ENCODE measurements at places on chromosomes 2 and 18.
A peak's percentile ranks its signal among the peaks of the same experiment; 100 is the strongest.

DNA sequence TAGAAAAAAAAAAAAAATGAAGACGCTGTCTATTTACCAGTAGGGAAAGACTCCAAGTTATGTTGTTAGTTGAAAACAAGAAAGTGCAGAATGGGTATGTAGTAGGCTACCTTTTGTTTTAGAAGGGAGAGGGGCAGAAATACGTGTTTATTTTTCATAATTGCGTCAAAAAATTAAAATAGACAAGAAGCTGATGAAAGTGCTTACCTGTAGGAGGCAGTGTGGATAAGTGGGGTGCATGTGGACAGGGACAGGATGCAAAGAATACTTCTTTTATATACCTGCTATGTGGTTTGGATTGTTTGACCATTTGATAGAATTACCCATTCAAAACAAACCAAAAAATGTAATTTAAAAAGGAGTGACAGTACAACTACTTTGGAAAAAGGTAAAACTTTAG lies 3.0 kb upstream of the GCG start:
- no peak for DNase-seq

GRCh38 chr2:152465541-152465940 lies 130.6 kb downstream of the FMNL2 start:
- DNase-seq = no peak

GRCh38 chr18:27685807-27686412 lies 491.0 kb downstream of the CDH2 start:
- DNase-seq = no peak

- DNase-seq = no peak
Measured at GRCh38 chr2:224584111-224584784, 915 bp downstream of the CUL3 start.

- DNase-seq = no peak
Measured at GRCh38 chr2:238162846-238163441, 4.2 kb downstream of the ERFE start.

- DNase-seq = no peak
Measured at GRCh38 chr18:24212939-24213338, 74.1 kb downstream of the CABYR start.

DNA sequence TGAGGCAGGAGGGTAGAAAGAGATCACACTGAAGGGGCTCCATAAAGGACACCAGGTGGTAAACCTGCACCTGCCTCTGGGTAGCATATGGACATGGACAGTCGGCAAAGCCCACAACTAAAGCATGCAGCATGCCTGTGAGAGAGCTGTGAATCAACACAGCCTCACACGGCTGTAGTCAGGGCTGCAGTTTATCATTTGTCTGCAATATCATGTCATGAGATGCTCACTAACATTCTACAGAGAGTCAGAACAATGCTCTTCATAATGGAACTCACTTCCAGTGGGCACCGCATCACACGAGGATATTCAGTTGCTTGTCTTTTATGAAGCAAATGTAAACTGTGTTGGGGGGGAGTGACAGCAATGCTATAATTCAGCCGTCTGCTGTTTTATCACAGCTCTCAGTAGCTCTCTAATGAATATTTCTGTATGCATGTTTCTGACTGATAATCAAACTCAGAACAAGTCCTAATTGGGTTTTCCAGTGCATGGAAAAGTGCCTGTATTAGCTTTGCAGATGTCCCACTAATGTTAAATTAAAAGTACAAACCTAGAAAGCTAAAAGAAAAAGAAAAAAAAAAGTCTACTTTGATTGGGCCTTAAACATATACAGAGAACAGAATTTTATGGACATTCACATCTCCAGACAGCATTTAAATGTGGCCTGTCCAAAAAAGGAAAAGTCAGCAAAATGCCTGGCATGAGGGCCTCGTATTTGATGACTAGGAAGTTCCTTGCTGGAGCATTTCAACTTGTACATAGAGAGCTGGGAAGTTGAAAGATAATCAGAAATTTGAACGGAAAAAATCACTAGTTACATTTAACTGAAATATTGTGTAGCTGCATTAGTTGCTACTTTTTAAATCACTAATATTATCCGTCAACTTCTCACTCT lies 406.1 kb upstream of the SOX11 start:
- no peak for DNase-seq

DNA sequence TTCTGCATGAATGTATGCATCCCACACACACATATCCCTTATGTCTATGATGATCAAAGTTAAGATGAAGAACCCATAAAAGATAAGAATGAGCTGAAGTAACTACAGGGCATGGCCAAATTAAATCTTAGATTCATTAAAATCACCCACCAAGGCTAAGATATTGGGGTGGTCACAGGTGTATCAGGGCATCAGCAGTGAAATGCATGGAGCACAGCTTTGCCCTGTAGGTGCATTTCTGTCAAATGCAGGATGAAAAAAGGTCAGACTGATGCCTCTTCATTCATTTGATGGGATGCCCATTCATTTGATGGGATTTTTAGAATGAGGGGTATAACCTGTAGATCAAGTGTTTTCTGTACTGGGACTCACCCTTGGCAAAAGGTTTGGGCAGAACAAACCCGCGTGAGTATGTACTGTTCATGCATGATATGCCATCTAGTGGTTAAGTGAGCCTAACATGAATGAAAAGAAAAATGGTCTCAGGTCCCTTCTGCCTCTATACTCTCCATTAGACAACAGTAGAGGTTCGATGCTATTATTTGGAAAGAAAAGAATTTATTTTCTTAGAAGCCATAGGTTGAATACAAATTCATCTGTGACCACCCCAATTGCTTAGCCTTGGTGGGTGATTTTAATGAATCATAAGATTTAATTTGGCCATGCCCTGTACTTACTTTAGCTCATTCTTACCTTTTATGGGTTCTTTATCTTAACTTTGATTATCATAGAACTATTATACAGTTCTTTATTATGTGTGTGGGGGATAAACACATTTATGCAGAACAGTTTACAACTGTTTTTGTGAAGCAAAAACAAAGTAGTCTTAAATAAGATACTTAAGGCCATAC lies 43.2 kb upstream of the NOSTRIN start:
- DNase-seq = no peak

DNA sequence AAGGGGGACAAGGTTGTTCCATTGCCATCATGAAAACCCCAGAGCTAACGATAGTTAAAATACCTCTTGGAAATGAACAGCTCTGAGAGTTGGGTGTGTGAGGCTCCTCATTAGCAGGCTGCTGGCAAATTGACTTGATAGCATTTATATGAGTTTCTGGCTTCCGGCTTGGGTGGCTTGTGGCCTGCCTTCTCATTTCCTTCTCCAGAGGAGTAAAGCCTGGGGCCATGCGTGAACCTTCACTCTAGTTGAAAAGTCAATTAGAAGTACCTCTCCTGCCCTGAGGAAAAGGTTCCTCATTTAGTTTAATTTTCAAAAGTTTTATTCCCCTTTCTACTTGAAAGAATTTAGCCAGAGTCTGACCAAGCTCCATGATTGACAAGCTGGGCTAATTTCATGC lies 67.1 kb downstream of the MGAT5 start:
- DNase-seq = no peak

- DNase-seq = no peak
Measured at GRCh38 chr2:134167015-134167414, 86.9 kb upstream of the MGAT5 start.

DNA sequence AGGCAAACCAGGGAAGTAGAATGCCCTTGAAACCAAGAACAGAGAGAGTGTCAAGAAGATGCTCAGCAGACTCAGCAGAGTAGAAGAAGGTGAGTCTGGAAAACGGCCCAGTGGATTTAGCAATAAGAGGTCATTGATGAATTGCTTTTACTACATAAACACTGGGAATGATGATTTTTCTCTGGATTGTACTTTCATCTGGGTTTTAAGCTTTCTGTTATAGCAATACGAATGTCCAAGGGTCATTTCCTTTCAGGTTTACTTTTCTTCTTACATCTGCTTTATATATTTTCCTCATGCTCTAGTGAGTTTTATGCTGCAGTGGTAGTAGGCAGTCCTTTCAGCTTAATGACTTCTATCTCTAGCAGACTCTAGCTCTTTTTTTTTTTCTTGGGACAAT lies 16.9 kb downstream of the EML6 start:
- no peak for DNase-seq

DNA sequence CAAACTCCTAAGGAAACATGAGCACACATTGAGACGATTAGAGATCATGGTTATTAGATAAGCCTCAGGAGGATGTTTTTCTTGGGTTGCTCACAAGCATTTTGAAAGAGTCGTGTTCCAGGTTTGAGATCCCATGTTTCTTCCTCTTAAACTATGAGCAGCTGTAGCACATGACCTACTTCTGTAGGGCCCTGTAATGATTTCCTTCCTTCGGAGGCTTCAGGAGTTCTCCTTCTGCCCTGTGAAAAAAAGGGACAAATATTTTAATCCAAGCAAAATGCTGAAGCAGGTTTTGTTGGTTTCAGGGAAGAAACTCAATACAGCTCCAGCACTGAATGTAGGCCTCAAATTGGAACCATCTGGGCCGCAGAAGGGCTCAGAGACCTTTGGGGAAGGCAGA lies 82.6 kb downstream of the POU3F3 start:
- no peak for DNase-seq

GRCh38 chr18:31555971-31556747 lies 35.5 kb upstream of the TTR start:
- DNase-seq = no peak

DNA sequence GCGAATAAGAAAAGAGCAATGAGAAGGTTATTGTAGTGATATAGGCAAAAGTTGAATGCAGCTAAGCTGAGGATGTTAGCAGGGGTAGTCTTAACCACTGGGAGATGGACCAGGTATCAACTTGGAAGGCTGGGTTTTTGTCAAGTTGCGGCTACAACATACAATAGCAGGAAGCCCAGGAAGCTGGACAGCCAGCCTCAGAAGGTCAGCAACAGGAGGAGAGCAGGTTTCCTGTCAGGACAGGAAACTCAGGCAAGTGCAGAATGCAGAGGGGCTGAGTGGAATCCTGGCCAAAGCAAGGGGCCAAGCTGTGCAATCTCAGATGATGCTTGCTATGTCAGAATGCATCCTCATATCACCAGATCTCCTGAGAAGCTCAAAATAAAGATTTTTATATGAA lies 530.0 kb upstream of the ID2 start:
- DNase-seq = no peak

DNA sequence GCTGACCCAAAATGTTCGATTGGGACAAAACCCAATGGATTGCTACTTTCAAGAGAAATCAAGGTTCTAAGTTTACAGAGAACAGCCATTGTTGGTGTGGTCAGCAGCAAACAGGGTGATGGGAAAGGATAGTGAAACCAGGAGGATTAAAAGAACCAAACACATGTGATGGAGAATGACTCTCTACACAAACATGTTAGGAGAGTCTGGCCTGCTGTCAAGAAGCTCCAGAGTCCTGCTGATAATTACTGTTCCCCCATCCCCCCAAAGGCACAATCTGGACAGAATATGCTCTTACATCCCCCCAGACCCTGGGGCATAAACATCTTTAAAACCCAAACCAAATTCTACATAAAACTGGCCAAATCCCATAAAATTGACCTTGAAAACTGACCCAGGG lies 32.0 kb upstream of the ACYP2 start:
- DNase-seq = no peak

- no peak for DNase-seq
Measured at GRCh38 chr2:102975996-102976975, 214.5 kb downstream of the TMEM182 start.

GRCh38 chr2:36748166-36748565 lies 51.7 kb downstream of the VIT start:
- DNase-seq = no peak

DNA sequence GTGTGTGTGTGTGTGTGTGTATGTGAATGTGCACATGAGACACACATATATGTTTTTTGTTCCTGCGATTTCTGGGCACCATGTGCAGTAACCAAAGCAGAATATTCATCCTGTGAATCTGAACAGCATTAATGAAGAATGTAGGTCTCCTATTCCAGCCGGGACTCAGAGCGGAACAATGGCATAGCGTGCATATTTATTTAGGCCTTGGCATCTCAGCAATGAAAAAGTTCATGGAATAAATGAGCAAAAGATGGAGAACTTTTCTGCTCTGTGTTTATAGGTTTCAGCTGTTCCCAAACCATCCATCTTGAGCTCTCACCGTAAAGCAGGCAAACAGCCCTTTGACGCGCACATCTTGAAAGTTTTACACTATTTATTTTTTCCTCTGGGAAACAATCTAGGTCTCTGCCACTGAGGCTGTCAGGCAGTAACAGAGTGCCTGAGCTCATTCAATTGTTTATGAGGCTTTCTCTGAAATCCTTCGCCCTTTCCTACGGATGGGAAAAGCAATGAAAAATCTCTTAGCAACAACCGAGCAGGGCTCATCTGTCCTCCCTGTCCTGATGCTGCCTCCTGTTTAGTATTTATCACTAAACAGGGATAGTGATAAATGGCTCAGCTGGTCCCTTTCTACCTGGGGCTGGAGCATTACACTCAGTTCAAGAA lies 146.2 kb upstream of the MSH6 start:
- DNase-seq = no peak

GRCh38 chr2:240567137-240567871 lies 980 bp upstream of the RNPEPL1 start:
- no peak for DNase-seq

GRCh38 chr2:15730545-15731212 lies 139.0 kb downstream of the DDX1 start:
- DNase-seq = no peak

- no peak for DNase-seq
Measured at GRCh38 chr2:133489641-133490410, 78.4 kb downstream of the NCKAP5 start.

GRCh38 chr18:45688833-45689232 lies 35.1 kb upstream of the SLC14A1 start:
- DNase-seq = peak; percentile 66

DNA sequence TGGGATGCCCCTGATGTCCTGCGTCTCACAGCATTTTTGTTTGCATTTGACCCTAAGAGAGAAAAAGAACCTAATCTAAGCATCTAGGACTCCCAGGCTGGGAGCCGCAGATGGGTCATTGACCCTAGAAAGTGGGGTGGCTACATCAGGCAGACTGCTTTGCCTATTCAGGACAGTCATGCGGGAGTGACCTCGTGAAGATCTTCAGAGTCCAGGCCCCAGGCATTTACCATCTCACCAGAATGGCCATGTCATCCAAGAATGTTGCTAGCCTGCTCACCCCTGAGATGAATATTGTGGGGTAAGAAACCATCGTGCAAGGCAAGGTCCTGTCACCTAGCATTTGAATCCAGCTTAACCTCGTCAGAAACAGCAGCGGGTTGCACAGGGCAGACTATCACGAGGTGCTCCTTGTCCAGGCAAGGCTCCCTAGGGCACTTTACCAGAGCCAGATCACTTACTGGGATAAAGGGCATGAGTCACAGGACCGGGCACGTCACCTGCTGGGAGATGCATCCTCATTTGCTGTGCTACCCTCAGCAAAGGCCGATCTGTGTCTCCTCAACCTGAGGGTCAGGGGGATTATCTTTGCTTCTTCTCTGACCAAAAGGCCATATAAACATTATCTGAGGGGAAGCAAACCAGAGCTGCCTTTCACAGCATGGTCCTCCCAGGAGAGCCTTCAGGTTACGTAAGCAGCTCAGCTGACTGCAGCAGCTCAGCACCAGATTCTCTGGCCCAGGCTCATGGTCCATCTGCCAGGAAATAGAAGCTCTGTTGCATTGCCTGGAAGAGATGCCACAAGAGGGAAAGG lies 162.3 kb downstream of the ACKR3 start:
- no peak for DNase-seq

GRCh38 chr18:76977684-76978232 lies 154.8 kb downstream of the MBP start:
- no peak for DNase-seq

Data from stimulated activated CD4-positive, alpha-beta T cell treated with anti-CD3 and anti-CD28 coated beads, TNF-alpha, amount 100 ng/mL, for 48 hours (primary cell).